ENCODE measurements at places on chromosomes 13 and 19. TPM values are rescaled to one million over a fixed set of nuclear protein-coding genes. Genes with fewer than 3 reads are reported as not detected.

Gene ZNF729
- polyA plus RNA-seq = 0.06 TPM

Gene ZNF45
- polyA plus RNA-seq = 12.5 TPM

- no peak for DNase-seq
Observed at GRCh38 chr19:35178701-35179100, 24.2 kb downstream of the FXYD5 start.

GRCh38 chr19:15296841-15297415 lies 35.4 kb downstream of the BRD4 start:
- no peak for DNase-seq

DNA sequence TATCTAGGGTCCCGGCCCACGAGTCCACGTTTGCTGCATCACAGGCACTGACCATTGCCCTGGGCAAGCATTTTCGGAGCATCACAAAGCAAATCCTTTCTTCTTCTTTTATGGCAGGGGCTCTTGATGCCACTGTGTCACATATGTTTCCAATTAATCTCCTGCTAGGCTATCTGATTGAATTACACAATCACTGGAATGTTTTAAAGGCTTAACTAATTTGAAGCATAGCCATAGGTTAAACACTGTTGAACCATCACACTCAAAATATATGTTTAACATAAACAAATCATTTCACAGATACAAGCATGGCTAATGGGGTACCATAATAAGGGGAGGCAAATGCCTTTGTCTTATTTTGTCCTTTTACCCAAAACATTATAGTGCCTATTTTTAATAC lies 338.3 kb downstream of the POU4F1 start:
- DNase-seq = no peak

GRCh38 chr19:938233-938923 lies 12.5 kb downstream of the ARID3A start:
- no peak for DNase-seq
